ENCODE measurements at places on chromosomes 3 and 15.

DNA sequence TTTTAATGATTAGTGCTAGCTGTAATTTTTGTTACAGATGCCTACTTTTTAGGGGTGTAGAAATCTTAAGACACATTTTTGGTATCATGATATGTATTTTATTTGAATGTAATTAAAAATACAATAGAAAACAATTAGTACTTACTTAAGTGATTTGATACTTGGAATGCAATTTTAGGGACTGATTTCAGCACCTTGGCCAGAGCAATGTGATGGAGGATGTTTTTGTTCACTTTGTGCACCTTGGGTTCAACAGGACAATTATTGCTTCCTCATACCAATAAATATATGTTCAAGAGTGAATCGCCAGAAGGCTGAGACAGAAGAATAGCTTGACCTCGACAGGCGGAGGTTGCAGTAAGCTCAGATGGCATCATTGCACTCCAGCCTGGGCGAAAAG lies 22.3 kb downstream of the GMNC start:
- no peak for DNase-seq

- DNase-seq, result no peak
Observed at GRCh38 chr3:131009698-131010097, 16.9 kb downstream of the ASTE1 start.

DNA sequence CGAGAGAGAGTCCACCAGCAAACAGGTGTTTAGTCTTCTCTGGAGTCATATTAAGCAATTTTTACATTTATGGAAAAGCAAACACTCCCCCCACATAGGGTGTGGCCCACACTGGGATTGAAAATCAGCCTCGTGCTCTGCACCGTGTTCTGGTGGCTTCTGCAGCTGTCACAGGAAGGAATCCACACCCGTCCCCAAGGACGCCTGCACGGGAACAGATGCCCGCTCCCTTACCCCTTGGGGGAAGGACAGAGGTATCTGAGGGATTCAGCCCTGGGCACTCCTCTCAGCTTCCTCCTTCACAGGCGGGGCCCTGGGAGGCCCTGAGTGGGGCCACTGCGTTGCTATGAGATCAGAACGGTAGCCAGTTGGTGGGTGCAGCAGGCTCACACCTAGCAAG lies 27.8 kb downstream of the LIPC start:
- no peak for DNase-seq

DNA sequence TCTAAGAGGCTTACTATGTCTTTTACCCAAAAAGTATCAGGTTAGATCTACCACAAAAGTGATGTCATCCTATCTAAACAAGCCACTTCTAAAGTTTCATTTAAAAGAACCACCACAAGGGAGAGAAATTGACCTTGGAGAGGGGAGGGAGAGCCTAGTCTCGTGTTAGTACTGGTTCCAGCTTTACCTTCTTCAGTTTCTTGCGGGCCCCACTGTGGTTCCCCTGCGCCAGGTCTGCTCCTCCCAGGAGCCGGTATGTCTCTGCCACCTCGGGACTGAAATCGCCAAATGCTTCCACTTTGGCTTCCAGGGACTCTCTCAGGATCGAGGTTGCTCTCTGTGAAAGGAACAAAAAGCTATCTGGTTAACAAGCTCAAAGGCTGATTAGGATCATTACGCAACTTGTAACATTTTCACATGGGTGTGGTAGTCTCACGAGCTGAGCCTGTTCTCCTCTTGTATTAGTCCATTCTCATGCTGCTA lies 51.1 kb downstream of the SYNM start:
- DNase-seq, result no peak

DNA sequence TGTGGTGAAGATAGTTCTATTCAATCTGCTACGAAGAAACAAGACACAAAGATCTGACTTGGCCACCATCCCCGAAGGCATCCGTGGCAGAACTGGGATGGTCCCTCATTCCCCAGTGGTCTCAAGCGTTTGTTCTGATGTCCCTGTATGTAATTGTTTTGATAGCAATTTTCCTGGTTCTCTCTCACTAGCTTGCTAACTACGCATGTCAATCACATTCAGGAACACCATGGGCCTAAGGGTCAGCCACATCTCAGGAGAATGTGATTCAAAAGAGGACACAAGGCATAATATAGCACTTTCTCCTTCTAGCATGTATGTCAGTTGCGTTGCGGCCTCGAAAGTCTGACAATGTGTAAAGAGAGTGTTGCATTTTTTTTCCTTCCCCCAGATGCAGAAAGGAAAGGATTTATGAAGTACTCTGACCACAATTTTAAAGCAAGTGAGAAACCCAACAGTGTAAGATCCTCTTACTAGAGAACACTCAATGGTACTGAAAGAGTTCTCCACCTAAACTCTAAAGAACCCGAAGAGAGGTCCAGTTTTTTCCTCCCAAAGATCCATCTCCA lies 32.0 kb upstream of the TCF12 start:
- no peak for DNase-seq

GRCh38 chr3:10219737-10220136 lies 28.5 kb upstream of the TATDN2 start:
- DNase-seq, result no peak

- DNase-seq, result no peak
Observed at GRCh38 chr15:34904527-34904926, 65.0 kb downstream of the AQR start.

- no peak for DNase-seq
Observed at GRCh38 chr3:52176951-52177700, 20.8 kb upstream of the ALAS1 start.

- DNase-seq, result no peak
Observed at GRCh38 chr15:61687651-61688050, 372.6 kb downstream of the VPS13C start.
